ENCODE measurements at places on chromosomes 3 and 15. TPM values are rescaled to one million over a fixed set of nuclear protein-coding genes. Genes with fewer than 3 reads are reported as not detected.

Gene PPP1R14D
- not detected for total RNA-seq

Gene MAP2K5
- 19.0 TPM for total RNA-seq

Gene SLC12A1
- not detected for total RNA-seq

- peak; percentile 13 for DNase-seq
Observed at GRCh38 chr3:184526088-184526433, 35.5 kb upstream of the EPHB3 start.

Gene EID1
- total RNA-seq: 78.3 TPM

DNA sequence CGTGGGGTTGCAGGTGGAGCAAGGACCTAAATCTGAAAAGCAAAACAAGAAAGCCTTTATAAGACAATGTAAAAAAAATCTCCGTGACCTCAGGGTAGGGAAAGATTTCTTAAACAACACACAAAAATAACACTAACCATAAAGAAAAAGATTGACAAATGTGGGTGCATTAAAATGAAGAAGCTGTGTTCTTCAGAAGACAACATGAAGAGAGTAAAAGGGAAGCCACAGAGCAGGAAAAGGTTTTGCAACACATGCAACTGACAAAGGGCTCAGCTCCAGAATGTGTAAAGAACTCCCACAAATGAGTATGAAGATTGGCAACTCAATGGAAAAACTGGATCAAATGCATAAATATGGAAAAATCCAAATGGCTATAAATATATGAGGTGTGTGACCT, 74.2 kb downstream of the MAGEF1 start:
- DNase-seq: no peak

GRCh38 chr3:134197681-134198261, 52.9 kb downstream of the RYK start:
- no peak for DNase-seq

Gene PLSCR4
- total RNA-seq: not detected

Gene NRROS
- total RNA-seq: 24.2 TPM

Gene TEX9
- total RNA-seq: 0.85 TPM

DNA sequence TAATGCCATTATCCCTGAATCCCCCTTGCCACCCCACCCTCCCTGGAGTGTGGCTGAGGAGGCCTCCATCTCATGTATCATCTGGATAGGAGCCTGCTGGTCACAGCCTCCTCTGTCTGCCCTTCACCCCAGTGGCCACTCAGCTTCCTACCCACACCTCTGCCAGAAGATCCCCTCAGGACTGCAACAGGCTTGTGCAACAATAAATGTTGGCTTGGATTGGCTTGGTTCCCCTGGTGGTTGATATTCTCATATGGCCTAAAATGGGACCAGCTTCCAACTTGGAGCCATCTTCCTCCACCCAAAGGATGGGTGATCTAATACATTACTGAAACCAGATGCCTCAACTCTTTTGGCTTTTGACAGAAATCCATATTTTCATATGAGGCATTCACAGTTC, 34.9 kb downstream of the VIPR1 start:
- DNase-seq: no peak

Gene ZNF662
- 3.2 TPM for total RNA-seq

DNA sequence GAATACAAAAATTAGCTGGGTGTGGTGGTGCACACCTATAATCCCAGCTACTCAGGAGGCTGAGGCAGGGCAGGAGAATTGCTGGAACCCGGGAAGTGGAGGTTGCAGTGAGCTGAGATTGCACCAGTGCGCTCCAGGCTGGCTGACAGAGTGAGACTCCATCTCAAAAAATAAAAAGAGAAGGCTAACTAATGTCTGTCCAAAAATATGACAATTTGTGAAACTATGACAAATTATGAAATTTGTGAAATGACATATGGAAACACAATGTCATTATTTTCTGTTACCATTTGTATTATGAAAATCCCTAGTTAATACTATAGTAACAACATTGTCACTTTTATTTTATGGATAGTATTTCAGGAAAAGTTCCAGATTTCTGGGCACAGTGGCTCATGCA, 1306.3 kb upstream of the EPHA6 start:
- no peak for DNase-seq

Gene USP50
- not detected for total RNA-seq

Gene FRMD4B
- total RNA-seq: 11.7 TPM

DNA sequence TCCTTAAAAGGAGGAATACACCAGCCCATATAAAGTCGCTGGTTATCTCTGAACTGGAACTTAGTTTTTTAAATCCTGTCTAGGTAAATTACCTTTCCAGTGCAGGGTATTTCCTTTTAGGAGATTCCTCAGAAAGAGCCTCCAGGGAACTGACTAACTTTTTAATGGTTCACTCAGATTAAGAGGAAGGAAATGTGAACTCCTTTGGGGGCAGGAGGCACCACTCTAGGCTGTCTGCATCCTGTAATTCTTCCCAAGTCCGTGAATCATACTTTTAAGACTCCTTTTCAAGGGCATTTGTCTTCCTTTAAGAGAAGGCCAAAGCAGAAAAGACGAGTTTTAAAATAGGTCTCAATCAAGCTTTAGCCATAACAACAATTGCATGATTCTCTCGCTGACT, 871.2 kb upstream of the NR2F2 start:
- no peak for DNase-seq

Gene CGNL1
- total RNA-seq: not detected

GRCh38 chr15:91936927-91937326, 83.4 kb downstream of the SLCO3A1 start:
- DNase-seq: no peak

Gene DISP2
- total RNA-seq: 0.20 TPM

DNA sequence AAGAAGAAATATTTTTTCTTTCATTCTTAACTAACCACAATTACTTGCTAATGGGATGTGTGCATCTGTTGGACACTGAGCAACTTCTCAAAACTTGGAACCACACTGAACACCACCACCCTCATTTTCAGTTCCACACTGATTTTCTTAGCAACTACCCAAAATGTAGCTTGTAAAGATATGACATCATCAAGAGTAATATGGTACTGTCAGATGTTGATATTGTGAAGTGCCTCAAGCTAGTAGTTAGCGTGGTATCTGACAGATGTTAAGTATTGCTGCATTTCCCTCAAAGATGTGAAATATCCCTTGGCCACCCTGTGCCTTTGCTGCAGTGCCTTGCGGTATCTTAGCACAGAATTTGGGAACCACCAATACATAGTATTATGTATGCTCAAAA, 9.3 kb downstream of the RFTN1 start:
- DNase-seq: no peak

DNA sequence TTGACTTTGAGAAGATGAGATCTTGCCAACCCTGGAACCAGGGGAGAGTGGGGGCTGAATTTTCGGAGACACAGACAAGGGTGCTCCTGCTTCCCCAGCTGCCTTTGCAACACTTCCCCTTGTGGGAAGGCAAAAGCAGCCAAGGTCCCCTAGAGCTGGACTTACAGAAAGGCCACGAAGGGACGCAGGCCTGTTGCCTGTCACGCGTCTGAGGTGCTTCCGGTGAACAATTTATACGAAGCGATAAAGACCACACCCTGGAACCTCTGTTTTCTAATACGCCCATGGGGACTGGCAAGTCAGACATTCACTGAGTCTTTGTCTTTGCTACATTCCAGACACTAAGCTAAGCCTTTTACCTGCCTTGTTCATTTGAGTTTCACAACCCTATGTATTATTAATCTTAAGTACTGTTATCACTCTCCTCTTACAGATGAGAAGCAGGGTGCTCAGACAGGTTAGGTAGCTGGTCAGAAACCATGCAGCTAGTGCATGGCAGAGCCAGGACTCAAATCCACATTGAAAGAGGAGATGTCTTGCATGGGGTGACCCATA, 13.2 kb downstream of the MEGF11 start:
- no peak for DNase-seq

- no peak for DNase-seq
Observed at GRCh38 chr15:38521316-38521715, 43.3 kb downstream of the RASGRP1 start.

DNA sequence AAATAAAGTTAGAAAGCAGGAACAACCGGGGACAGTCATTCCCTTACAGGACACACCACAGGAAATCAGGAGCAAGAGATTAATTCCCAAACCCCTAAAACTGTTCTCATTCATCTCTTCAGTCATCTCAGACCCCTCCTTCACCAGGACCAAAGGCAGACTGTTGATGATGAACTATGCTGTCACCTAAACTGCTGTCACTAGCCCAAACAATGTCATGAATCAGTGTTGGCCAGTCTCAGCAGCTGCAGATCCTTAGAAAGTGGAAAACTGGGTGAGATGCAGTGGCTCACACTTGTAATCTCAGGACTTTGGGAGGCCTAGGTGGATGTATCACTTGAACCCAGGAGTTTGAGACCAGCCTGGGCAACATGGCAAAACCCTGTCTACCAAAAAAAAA, 909.6 kb downstream of the ROBO1 start:
- DNase-seq: no peak

DNA sequence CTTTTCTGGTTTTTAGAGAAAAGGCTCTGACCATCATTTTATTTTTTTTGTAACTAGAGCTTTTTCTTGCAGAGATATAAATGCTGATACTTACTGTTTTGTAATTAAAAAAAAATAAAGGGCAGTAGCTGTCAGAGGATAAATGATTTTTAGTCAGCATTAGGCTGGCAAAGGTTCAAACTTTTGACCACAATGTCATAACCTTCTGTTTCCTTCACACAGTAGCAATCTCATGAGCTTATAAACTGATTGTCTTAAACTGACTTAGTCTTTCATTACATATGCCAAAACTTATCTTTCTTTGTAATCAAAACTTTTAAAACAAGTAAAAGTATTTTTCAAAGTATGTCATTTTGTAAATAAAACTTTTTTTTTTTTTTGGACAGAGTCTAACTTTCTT, 841.9 kb downstream of the OTOL1 start:
- no peak for DNase-seq

DNA sequence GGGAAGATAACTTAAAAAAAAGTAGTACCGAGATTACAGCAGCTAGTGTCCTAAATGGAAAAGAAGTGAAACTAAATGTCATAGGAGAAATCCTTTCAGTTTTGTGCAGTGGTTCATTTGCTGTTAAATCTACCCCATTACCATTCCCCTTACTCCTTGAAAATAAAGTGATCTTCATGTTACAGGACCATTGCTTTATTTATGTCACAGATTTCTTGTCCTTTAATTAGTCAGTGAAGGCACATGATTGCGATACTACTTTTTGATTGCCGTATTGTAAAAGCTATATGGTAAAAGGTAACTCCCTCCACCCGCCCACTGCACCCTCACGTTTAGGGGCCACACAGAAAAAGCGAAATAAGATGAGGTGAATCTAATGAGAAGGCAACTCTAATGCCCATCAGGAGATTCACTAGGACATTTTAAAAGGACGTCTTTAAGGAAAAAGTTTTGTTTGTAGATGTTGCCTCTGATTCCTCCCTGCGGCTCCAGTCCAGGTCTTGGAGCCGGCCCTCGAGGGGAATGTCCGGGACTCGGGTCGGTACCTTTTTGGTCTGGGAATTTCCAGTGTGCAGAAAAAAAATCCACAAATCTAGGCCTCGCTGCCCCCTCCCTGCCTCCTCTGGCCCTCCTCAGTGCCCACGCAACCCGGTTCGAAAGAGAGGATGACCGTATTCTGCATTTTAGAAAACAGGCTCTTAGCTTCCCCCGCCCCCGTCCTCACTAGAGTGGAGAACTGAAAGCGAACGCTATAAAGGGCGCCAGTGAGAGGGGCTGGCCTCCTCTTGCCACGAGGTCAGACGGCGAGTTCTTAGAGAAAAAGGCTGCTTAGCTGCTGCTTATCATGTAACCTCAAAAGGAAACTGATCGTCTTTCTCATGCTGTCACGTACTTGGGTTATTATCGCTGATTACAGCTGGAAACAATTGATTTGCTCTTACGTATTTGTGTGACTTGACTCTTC, 21.8 kb upstream of the NFKBIZ start:
- DNase-seq: peak; percentile 98

- DNase-seq: no peak
Observed at GRCh38 chr15:101523560-101523940, 34.0 kb upstream of the PCSK6 start.

DNA sequence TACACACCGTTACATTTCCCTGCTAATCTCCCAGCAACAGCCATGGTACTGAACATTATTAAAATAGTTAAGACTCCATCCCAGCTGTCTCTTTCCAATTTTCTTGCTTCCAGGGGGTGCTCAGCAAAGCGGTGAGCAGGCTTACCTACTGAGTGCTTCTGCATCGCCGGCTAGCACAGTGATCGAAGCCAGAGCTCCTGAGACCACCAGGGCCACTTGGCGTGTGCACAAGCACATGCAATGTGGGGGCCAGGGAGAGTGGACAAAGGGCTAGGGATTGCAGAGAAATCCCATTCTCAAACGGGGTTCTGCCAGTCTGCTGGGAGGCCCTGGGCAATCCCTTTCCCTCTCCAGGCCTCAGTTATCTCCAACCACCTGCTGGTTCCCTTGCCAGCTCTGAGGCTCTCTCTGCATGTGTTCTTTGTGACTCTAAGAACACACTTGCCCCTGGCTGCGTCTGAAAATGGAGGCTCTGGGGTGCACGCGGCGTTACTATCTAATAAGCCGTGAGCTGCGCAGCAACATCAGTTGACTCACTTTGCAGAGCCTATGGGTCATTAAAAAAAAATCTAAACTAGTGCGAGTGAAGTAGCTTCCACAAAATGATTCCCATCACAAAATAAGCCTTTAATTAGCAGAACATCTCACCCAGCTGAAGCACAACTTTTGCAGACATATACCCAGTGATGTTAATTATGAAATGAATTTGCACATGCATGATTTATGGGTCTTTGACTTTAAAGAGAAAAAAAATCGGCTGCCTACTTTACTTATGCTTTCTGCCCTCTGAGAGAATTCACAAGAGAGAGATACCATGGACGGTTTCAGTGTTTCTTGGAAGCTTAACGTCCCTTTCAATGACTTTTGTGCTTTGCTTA, 271.5 kb downstream of the TLE3 start:
- DNase-seq: no peak

Gene SLC25A20
- 14.8 TPM for total RNA-seq

Gene EOMES
- 4.4 TPM for total RNA-seq

DNA sequence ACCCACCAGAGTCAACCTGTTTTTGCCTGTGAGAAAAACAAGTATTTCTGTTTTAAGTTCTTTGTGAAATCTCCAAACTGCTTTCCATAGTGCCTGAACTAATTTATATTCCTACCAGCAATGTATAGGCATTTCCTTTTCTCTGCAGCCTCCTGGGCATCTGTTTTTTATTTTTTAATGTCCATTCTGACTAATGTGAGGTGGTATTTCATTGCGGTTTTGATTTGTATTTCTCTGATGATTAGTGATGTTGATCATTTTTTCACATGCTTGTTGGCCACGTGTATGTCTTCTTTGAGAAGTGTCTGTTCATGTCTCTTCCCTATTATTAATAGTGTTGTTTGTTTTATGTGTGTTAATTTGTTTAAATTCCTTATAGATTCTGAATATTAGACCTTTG, 820.5 kb downstream of the MCTP2 start:
- DNase-seq: no peak

DNA sequence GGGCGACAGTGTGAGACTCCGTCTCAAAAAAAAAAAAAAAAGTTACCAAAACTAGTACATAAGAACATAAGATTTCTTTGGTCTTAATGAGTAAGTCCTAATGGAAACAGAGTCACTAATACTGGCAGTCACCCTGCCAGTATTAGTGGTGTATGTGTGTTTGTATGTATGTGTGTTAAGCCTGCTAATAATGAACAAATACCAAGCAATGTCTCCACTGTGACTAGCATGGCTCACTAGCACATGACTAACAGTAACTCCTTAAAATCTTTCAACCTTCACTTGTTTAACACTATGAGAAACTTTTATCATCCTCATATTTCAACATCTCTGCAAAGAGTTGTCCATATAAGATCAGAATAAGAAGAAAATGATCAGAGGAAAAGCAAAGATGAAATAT, 231.0 kb upstream of the ATP11B start:
- DNase-seq: no peak

GRCh38 chr15:50390554-50391264, 33.5 kb upstream of the USP8 start:
- no peak for DNase-seq

Gene CILP
- not detected for total RNA-seq

GRCh38 chr3:71030748-71031147, 552.8 kb downstream of the FOXP1 start:
- DNase-seq: no peak
